ENCODE measurements at places on chromosomes 3 and 15.

GRCh38 chr3:38067508-38068233, 28.7 kb downstream of the DLEC1 start:
- DNase-seq: no peak

GRCh38 chr3:14258906-14259904, 80.6 kb downstream of the LSM3 start:
- no peak for DNase-seq

DNA sequence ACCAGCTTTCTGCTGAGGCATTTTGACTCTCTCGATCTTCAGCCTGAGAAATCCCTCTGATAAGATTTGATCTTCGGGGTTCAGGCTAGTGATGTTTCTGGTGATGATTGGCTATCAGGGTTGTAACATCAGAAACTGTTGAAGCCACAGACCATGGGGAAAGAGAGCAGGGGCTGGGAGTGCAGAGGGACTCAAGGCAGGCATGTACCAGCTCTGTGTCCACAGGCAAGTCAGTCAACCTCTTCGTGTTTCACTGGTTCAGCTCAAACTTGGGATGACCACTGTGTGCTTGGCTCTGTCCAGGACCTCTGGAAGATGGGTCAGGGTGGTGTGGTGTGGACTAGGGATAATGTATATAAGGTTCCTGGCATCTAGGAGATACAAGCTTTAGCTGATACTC, 116.5 kb downstream of the EEFSEC start:
- DNase-seq: no peak

DNA sequence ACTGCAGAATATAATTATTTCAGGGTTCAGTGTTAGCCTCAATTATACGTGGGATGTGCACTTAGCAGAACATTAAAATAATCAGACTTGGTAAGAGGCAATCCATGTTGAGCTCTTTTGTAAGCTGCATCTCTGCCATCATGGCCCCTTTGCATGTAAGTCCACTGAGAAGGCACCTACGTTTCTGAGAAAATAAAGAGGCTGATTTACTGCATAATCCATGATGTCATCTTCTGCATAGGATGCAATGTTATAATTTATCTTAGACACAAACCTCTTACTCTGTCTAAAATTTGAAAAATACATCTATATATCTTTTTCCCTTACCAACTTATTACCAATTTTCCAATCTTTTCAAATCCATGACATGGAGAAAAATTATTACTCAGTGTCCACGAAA, 1294.7 kb downstream of the ZPLD1 start:
- no peak for DNase-seq

DNA sequence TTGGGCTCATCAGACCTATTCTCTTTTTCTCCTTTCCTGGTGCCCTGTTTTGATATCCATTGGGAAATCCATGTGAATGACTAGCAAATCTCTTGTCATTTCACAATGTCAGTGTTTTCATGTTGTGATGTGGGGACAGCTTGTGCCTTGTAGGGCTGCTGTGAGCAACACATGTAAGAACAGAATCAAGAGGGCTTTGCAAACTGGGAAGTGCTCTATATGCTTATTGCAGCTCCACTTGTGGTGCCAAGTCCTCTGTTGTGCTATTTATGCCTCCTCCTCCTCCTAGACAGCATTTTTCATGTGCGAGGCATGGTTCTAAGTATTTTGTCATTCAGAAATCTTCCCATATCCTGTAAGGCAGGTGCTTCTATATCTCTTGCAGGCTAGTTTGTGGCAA, 56.4 kb downstream of the ZNF621 start:
- DNase-seq: no peak

Measured in pons (tissue), 1 donor.